ENCODE measurements at places on chromosomes 5 and 9.

DNA sequence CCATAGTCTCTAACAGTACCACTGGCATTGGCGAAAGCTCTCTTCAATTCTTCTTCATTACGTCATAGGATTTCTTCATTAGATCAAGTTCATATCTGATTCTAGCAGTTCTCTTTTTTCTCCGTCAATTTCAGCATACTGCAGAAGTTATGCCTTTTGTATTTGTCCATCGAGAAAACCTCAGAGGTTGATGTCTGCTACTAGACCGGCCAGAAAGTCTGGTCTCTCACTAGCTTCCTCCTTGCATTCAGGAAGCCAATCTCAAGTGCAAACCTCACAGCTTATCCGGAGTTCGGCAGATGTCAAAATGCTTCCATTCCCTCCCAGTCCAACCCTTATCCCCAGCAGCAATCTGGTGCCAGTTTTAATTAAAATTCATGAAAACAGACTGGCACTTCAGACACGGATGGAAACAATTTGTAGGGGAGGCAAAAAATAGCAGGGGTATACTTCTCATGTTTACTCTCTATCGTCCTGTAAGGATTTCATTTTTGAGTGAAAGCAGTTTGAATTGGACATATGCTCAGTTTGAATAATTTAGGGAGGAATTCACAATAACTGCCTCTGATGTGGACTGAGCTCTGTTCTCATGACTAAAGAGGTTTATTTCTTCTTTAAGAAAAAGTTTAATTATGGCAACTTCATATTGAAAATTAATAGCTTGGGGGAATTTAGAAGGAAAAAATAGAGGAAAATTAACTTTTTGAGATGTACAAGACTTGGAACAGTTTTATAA lies 56.4 kb upstream of the TMC1 start:
- DNase-seq, result no peak

DNA sequence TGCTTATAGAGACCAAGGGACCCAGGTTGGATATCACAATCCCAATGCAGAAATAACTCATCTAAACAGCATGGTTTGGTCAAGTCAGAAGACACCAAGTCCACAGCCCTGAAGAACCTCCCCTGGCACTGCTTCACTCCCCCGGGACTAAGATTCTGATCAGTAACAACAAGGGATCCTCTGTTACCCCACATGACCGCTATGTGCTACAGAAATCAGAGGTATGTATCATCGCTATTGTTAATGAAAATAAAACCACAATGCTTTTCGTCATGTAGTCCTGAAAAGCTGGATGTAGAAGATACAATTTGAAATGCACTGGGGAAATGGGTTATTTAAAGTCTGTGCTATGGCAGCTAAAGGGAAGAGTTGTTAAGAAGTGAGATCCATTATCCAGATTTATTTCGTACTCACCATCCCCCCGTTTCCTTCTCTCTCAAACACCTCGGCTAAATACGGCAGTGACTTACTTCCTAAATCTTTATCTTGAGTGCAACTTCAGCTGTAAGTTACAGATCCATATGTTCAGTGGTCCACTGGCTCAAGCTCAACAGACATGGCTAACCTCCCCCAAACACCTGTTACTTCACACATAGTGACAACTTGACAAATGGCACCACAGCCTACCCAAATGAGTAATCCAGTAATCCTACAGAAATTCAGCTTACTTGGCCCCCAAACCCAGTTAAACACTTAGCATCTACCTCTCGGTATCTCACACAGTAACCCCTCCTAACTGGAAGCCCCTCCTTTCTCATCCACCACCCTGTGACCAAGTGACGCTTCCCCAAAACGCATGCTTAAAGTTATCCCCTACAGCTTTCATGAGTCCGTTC lies 129.2 kb downstream of the MYO10 start:
- no peak for DNase-seq

DNA sequence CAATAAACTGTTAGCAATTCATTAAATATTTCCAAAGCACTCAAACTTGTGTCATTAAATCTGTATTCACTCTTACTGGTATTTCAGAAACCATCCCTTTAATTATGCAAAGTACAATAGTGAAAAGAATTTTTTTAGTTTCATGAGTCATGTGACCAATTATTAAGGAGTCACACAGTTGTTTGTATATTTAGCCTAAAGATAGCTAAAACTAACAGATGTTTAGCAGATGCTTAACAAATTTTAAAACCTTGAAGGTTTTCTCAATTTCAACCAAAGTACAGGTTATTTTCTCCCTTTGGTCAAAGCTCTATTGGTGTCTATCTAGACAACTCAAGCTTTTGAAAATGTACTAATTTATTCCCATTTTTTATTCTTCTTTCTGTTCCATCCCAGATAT lies 44.1 kb downstream of the PJA2 start:
- no peak for DNase-seq

GRCh38 chr5:154371687-154372086 lies 74.1 kb upstream of the SAP30L start:
- no peak for DNase-seq

DNA sequence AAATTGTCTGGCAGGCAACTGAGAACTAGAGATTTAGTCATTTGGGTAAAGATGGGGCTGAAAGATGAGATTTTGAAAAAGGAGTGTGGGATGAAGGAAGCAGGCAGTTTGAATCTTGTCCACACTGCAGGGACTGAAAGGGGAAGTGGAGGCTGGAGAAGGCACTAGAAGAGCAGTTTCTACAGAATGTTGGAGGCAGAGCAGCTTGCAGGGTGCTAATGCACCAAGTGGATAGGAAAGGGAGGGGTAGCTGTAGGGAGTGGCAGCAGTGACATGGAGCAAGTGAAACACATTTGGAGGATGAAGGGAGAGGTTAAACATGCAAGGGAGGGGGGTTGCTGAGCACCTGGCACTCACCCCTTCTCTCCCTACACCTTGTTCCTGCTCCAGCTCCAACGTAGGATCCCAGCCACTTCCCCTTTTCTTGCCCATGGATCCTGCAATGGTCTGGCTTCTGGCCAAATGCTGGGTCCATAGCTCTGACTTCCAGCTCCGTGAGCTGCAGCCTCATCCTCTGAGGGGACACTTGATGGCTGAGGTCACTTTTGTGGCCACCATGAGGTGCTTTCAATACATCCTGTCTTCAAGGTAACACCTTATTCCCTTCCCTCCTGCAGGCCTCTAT lies 30.0 kb upstream of the FGD3 start:
- DNase-seq, result no peak

GRCh38 chr9:79104951-79105350 lies 466.8 kb upstream of the TLE4 start:
- DNase-seq, result no peak

GRCh38 chr5:118176146-118176545 lies 812.2 kb downstream of the DTWD2 start:
- DNase-seq, result no peak

DNA sequence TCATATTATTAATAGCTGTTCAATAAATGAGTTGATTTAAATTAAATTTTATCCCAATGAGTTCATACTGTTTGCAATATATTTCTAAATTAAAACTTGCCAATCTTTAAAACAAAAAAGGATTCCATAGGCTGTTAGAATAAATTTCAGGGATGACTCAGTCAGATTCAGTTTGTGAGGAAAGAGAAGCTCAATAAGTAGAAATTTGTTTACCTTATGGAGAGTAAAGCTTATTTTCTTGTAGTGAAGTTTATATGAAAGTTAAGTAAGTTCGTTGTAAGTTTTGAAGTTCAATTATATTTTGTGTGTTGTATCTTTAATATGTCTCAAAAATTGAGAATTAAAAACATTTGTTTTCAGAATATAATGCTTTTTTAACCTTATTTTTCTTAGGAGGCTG lies 29.0 kb downstream of the GPBP1 start:
- DNase-seq, result no peak

DNA sequence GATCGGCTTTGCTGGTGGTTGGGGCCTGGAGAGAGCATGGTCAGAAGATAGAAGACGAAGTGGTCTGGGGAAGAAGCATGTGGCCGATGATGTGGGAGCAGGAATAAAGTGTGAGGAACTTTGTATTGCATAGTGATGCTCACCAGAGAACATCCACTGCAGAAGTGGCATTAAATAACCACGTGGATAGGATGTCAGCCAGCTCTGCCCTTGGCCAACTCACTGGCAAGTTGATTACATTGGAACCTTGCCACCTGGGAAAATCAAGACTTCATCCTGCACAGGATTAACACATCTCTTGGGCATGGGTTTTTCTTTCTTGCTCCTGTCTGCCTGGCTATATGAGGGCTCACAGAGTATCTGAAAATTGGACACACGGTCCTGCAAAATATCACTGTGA lies 217.4 kb downstream of the DMRT2 start:
- DNase-seq, result no peak

- no peak for DNase-seq
These were observed 218.4 kb downstream of the ADAMTS6 start for GRCh38 chr5:65263321-65263720.

DNA sequence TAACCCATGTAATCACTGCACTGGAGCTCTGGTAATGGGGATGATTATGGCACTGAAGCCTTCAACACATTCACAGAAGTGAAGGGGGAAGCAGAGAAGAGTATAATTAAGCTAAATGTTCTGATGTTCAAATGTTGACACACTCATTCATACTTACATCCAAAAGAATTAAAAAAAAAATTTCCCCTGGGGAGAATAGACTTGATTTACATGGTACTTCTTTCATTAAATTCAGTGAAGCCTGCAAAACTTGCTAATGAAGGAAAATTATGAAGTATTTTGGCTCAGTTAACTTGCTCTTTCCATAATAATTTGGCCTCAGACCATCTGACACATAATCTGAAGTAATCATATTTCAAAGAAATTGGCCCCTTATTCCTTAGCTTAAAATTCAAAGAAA lies 428.8 kb downstream of the SH3GL2 start:
- no peak for DNase-seq

GRCh38 chr5:71971862-71972261 lies 135.4 kb upstream of the MAP1B start:
- no peak for DNase-seq

DNA sequence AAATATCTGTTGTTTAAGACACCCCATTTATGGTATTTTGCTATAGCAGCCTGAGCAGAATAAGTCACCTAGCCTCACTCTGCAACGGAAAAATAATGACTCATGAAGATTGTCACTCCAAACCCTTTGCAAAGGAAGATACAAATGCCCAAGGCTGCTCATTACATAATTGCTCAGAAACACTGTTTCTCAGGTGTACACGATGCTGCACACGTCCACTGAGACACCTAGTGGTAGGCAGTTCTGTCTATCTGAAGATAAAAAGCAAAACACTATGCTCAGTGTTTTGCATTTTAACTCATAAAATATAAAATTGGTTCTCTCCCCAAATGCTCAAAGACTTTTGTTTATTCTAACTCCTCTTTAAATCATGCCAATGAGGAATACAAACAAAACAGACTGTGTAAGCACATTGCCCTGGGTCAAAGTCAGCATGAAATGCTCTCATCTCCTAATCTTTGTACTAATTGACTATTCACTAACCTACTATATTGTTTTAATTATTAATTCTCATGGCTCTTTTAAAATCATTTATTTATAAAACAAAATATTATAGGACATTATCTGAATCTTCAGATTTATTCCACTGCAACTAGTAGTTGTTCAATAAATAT lies 7.7 kb upstream of the TSLP start:
- DNase-seq, result no peak

GRCh38 chr9:108056084-108056804 lies 566.7 kb upstream of the KLF4 start:
- no peak for DNase-seq

DNA sequence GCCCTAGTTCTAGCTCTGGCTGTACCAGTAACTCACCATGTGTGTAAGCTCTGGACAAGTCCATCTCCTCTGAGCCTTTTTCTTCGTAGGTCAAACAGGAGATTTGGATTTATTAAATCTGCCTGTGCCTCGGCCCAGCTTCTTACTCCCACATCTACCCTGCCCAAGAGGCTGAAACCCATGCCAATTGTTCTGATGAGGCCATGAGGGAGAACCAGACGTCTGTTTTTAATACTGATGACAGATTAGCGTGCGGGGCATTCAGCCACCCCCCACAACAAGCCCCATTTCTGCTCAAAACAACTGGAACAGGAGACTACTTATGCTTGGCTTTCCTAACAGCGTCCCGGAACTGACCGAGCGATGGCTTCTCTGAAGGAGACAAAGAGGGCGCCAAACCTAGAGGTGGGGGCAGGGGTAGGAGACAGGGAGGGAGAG lies 81.2 kb upstream of the TRIM32 start:
- DNase-seq, result no peak

DNA sequence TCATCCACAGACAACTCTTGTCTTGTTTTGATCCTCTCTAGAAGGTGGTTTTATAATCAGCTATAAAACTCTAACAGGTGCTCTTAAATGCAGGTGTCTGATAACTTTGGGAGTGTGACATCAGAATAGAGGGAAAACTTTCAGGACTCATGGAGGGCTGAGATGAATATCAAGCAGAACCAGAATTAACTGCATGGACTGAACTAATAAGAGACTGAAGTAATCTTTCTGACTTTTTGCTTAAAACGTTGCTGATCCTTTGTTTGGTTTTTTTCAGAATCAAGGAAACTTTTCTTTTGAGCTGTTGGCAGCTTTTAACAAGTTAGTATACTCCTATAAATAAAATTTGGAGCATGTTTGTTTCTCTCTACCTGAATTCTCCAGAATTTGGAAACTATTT lies 2.3 kb upstream of the OR2V2 start:
- no peak for DNase-seq

DNA sequence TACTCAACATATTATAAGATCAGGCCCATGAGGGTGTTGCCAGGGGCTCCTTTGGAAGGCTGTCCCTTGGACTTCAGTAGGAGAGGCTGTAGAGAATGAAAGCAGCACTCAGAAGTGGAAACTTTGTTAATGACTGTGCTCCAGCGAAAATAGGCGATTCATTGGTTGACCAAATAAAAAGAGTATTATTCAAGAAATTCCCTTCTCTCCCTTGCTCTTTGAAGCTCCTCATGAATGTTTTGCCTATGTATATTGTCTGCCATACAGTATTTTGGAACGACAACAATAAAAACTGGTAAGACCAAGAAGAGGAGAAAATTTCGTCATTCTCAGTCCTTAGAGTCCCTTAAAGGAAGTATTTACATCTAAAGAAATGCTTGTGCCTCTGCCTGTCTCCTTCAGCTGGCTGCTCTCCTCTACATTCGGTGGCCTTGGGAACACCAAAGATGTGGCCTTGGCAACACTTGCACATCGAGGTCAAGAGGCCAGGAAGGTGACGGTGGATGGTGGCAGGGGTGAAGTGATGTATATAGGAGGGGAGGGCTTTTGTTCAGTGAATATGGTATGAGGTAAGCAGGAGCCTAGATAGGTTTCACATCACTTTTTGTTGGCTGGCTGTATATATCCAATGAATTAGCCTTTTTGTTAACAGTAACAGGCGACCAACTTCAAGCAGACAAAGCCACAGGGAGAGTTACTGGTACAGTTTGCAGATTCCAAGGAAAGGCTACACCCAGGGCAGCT lies 95.0 kb upstream of the ACTBL2 start:
- DNase-seq, result no peak

- DNase-seq, result no peak
These were observed 359.3 kb downstream of the LRRC70 start for GRCh38 chr5:62937661-62938558.

DNA sequence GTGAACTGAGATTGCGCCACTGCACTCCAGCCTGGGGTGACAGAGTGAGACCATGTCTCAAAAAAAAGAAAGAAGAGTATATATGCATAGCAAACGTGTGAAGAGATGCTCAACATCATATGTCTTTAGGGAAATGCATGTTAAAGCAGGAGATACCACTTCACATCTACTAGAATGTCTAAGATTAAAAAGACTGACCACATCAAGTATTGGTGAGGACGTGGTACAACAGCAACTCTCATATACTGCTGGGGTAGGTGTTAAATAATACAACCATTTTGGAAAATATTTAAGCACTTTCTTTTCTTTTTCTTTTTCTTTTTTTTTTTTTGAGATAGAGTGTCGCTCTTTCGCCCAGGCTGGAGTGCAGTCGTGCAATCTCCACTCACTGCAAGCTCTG lies 1.6 kb upstream of the TBC1D13 start:
- no peak for DNase-seq

Measured in stimulated activated CD8-positive, alpha-beta memory T cell treated with anti-CD3 and anti-CD28 coated beads, Interleukin-7, amount 100 ng/mL, for 24 hours (primary cell).